ENCODE measurements at places on chromosomes 11 and 22.

- no peak overlapping the region for H3K4me3 ChIP-seq
- H3K27me3 ChIP-seq = no peaks in the 10 kb centered on the region
- no peak for DNase-seq
- no peaks in the 10 kb centered on the region for H3K36me3 ChIP-seq
These were observed 1218.3 kb downstream of the BRD1 start for GRCh38 chr22:48609279-48609865.

- no peak overlapping the region for H3K27ac ChIP-seq
- no peak overlapping the region for H3K4me3 ChIP-seq
- H3K36me3 ChIP-seq = no peaks in the 10 kb centered on the region
- no peaks in the 10 kb centered on the region for H3K27me3 ChIP-seq
- H3K4me1 ChIP-seq = no peaks in the 10 kb centered on the region
These were observed 61.6 kb upstream of the EIF3D start for GRCh38 chr22:36590441-36591056.

DNA sequence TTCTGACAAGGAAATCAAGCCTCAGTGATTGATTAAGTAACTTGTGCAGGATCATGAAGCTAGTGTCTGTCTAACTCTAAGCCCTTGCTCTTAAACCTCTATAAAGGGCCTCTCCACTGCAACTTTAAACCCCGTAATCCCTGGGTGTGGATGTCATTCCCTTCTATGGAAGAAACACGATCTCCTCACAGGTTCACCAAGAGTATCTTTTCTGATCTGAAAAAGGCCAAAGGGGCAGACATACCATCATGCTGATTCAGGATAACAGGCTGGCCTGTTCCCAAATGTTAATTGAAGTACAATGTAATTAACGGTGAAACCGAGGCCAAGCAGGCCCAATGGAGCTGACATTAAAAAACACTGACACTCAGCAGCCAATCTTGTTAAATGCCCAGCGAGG is 17.1 kb downstream of the TTC12 start:
- H3K36me3 ChIP-seq = peaks cover 60% of the 10 kb centered on the region
- no peaks in the 10 kb centered on the region for H3K4me1 ChIP-seq
- H3K4me3 ChIP-seq = no peak overlapping the region
- H3K27me3 ChIP-seq = no peaks in the 10 kb centered on the region

- DNase-seq = no peak
- no peaks in the 10 kb centered on the region for H3K4me1 ChIP-seq
- no peaks in the 10 kb centered on the region for H3K36me3 ChIP-seq
- H3K27me3 ChIP-seq = no peaks in the 10 kb centered on the region
- H3K4me3 ChIP-seq = no peak overlapping the region
These were observed 3.6 kb upstream of the CCDC81 start for GRCh38 chr11:86370922-86371594.

DNA sequence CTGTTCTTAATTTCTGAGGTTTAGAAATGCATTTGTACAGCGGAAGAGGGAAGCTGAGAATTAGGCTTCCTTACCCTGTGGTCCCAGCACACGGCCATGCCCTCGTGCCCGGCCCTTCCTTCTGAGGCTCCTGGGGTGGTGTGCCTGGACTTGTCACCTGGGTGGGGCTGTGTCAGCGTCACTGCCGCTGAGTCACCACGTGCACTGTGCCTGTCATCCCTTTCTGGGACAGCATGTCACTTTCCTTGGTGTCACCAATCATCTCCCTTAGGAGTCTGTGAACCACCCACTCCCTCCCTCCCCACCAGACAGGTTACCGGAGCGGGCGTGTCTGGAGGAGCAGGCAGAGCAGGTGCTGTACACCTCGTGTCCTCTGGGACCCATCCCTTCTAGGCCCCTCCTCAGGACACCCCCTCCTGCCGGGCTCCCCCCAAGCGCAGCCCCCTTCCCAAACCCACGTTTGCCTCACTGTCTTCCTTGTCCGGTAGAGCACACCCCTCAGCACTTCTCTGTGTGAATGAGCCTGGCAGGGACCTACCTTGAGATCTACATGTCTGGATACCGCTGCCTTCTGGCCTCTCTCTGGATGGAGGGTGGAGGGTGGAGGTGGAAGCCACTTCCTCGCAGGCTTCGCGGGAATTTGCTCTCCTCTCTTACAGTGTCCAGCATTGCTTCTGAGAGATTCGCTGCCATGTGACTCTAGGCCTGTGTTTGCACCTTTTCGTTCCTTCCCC is 367.6 kb downstream of the TBC1D22A start:
- peaks cover 26% of the 10 kb centered on the region for H3K36me3 ChIP-seq
- H3K27me3 ChIP-seq = no peaks in the 10 kb centered on the region
- H3K4me1 ChIP-seq = no peaks in the 10 kb centered on the region
- no peak overlapping the region for H3K27ac ChIP-seq
- DNase-seq = no peak

- no peaks in the 10 kb centered on the region for H3K4me1 ChIP-seq
- no peaks in the 10 kb centered on the region for H3K27me3 ChIP-seq
- H3K4me3 ChIP-seq = no peak overlapping the region
- DNase-seq = no peak
- peaks cover 65% of the 10 kb centered on the region for H3K36me3 ChIP-seq
These were observed 296.6 kb downstream of the TBC1D22A start for GRCh38 chr22:47059076-47059475.

DNA sequence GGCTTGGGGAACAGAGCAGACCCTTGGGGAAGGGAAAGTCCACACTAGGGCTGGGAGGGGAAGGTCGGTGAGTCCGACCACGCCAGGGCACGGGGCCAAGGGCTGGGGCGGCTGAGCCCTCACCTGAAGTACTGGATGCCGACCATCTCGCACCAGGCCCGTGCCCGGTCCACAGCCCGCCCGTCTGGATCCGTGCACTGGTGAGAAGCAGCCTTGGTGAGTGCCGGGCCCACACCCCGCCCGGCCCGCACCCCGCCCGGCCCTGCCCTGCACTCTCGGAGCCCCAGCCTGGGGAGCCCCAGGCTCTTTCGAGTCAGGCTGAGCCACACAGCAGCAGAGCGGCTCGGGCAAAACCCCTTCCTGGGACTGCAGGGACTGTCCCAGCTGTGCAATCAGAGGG is 1.9 kb upstream of the BAIAP2L2 start:
- no peak for DNase-seq
- H3K4me3 ChIP-seq = no peak overlapping the region
- no peaks in the 10 kb centered on the region for H3K4me1 ChIP-seq
- no peak overlapping the region for H3K27ac ChIP-seq

DNA sequence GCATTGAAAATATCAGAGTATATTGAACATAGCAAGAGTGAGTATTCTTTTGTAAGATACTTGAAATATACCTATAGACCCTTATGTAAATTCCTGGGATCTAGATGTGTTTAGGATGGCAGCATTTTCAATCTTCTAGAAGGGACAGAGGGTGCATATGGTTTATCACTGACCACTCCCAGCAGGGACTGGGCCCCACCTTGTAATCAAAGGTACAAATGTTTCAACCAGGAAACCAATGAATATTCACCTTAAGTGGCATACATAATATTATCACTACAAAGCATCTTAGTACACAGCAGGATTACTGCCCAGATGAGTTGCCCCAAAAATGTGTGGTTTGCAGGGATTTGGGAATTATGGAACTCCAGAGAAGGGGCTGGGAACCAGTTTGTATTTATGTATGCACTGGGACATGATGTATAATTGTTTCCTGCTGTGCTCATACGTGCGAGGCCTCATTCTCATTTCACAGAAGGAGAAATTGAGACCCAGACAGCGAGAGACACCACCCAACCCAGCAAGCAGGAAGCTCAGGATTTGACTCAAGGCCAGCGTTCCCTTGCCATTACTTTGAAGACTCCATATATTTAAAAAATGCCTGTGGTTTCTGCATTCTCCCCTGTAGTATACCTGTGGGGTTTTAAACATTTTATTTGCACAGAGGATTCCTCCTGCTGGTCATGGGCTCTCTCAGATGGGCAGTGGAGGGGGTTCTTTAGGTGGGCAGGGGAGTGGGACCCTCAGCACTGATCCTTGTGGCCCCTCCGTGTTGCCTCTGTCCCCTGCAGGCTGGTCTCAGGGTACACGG is 5.2 kb downstream of the APOL4 start:
- no peak overlapping the region for H3K27ac ChIP-seq
- peaks cover 16% of the 10 kb centered on the region for H3K4me1 ChIP-seq
- H3K4me3 ChIP-seq = no peak overlapping the region
- peaks cover 13% of the 10 kb centered on the region for H3K27me3 ChIP-seq
- no peaks in the 10 kb centered on the region for H3K36me3 ChIP-seq
- no peak for DNase-seq

DNA sequence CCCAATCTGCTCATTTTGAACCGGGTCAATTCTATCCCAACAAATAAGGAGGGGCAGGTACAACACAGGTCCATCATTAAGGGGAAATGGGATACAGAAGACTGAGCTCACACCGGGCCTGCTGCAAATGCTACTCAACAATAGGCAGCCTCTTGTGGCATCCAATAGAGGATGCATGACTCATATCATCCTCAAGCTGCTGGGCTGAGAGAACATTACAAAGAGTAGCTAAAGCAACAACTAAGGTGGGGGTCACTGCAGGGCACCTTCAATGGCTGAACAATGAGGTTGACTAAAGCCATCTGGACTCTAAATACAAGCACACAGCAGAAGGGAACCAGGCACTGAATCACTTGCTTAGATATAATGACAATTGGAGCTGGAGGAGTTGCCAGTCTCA is 130.1 kb upstream of the SYN3 start:
- H3K4me3 ChIP-seq = no peak overlapping the region
- no peak for DNase-seq
- no peaks in the 10 kb centered on the region for H3K36me3 ChIP-seq
- H3K27ac ChIP-seq = no peak overlapping the region

DNA sequence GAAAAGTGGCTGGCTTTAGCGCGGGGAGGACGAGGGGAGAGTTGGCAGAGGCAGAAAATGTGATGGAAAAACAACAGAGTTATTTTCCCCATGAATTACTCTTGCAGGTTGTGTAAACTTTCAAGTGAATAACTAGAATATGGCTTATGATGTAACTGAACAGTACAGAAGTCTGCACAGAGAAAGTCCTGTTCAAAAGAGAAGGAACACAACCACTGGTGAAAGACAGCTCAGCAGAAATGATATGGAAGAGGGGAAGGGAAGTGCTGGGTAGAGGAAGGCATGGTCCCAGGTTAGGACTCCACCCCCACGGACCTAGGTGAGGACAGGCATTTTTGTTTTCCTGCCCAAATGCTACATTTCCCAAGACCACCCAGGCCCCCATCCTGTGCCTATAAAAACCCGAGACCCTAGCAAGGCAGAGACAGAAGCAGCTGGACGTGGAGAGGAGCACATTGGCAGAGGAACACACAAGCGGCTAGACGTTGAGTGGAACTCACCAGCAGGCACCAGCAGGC is 77.7 kb downstream of the MAML2 start:
- H3K27ac ChIP-seq = no peak overlapping the region
- H3K36me3 ChIP-seq = no peaks in the 10 kb centered on the region
- H3K4me3 ChIP-seq = no peak overlapping the region
